ENCODE measurements at places on chromosomes 6 and 20.
A peak's percentile ranks its signal among the peaks of the same experiment; 100 is the strongest.

DNA sequence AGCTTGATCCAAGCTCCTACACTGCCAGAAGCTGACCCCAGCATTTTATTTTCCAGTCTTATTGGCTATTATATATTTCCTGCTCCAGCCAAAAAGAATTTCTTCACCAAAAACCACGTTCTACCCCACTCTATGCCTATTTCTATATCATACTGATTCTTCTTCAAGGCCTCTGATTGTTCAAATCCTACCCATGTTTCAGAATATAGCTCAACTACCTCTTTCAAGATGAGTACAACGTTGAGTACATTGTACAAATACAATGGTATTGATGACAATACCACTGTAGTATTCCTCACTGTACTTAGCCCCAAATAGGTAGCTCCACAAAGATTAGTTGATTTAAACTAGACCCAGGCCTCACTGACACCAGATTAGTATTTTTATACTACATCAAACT lies 31.0 kb downstream of the ASCC3 start:
- DNase-seq: no peak
- H3K4me3 ChIP-seq: no peak overlapping the region
- no peaks in the 10 kb centered on the region for H3K36me3 ChIP-seq
- no peaks in the 10 kb centered on the region for H3K4me1 ChIP-seq
- H3K27me3 ChIP-seq: no peaks in the 10 kb centered on the region

DNA sequence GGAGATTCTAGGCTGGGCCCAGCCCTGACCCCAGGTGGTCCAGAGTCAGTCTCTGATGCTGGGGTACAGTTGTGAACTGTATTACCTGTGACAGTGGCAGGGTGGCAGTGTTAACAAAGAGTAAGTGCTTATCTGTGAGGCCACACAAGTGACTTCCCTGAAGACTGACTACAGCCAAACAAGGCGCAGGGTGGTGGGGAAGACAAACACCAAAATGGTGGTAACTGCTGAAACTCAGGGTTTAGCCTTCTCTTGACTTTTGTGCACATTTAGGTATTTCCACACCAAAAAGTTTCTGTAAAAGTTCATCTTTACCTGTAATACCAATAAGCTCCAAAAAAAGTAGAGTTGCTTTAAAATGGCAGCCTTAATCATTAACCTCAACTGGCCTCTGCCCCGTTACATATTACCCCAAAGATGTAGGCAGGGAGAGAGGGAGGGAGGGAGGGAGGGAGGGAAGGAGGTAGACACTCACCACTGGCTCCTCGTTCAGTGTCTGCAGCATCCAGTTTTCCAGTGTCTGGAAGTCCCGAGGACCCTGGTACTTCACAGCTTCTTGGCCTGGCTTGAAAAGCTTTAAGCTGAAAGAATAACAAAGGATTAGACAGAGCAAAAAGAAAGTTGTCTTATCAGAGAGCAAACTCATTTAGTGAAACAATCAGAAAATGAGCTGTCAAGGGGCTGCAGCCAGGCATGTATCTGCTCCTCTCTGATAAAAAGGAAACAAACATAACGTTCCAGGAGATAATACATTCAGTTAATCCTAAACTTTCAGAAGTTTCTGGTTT lies 11.3 kb downstream of the TXNDC5 start:
- H3K27me3 ChIP-seq: no peaks in the 10 kb centered on the region
- peaks cover 21% of the 10 kb centered on the region for H3K4me1 ChIP-seq
- no peak overlapping the region for H3K4me3 ChIP-seq

DNA sequence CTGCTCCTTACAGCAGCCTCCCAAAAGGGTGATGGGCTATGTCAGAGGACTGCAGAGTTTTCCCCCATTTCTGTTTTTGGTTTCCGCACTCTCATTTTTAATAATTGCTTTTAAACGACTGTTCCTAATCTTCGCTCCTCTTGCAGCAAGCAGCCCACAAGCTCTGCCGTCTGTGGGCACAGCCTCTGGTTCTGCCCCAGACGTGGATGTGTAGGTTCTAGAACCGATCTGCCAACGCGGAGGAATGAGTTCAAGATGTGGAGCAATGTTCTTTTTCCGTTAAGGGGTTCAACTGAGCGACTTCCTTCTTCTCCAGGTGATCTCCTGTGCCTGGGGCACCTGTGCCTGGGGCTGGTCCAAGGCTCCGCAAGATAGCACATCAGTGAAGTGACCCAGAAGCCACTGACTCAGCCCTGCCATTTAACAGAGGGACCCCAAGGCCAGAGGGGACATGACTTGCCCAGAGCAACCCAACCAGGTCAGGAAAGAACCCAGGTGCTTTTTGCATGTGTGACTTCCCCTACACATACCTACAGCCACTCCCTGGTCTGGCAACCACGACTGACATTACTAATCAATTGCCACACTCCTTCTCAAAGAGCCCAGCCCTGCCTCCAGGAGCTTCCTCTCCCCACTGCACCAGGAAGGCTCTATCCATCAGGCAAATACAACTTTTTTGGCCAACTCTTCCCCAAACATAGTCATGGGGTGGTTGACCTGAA lies 22.7 kb downstream of the PMEPA1 start:
- no peak for DNase-seq
- peaks cover 13% of the 10 kb centered on the region for H3K4me1 ChIP-seq
- no peak overlapping the region for H3K4me3 ChIP-seq
- H3K27ac ChIP-seq: no peak overlapping the region
- no peaks in the 10 kb centered on the region for H3K27me3 ChIP-seq

- no peaks in the 10 kb centered on the region for H3K27me3 ChIP-seq
- H3K27ac ChIP-seq: peak overlapping the region; percentile 48
- peak overlapping the region; percentile 53 for H3K4me3 ChIP-seq
These were observed 11.7 kb upstream of the HCK start for GRCh38 chr20:32040142-32040953.

- no peak for DNase-seq
- no peak overlapping the region for H3K27ac ChIP-seq
- H3K4me1 ChIP-seq: no peaks in the 10 kb centered on the region
- H3K4me3 ChIP-seq: no peak overlapping the region
- no peaks in the 10 kb centered on the region for H3K36me3 ChIP-seq
These were observed 431.9 kb upstream of the SULF2 start for GRCh38 chr20:48217190-48217589.

DNA sequence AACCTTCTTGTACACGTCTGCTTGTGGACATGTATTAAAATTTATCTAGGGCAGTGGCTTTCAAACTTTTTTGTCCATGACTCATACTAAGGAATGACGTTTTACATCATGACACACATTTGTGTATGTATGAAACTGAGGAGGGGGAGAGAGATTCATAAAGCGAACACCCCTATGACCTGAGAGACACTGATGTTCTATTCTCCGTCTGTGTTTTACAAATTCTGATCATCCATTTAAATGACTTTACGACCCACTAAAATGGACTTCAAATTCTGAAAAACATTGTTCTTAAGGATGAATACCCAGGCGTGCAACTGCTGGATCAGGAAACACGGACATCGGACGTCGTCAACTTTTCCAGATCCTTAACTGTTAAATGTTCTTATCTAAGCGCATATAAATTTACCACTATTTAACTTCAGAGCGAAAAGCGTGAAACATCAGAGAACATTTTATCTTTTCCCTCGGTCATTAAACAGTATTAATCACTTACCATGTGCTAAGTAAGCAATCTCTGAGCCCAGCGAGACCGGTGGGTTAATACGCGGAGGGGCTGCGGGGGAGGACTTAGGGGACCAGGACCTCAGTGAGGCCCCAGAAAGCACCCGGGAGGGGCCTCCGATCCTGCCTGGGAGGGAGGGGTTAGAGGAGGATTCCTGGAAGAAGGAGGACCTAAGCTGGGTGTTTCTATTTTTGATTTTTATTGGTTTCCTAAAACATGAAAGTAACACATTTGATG lies 1.2 kb downstream of the PLAGL1 start:
- H3K4me1 ChIP-seq: no peaks in the 10 kb centered on the region
- peak overlapping the region; percentile 57 for H3K4me3 ChIP-seq
- H3K36me3 ChIP-seq: no peaks in the 10 kb centered on the region
- H3K27ac ChIP-seq: no peak overlapping the region
- DNase-seq: no peak

DNA sequence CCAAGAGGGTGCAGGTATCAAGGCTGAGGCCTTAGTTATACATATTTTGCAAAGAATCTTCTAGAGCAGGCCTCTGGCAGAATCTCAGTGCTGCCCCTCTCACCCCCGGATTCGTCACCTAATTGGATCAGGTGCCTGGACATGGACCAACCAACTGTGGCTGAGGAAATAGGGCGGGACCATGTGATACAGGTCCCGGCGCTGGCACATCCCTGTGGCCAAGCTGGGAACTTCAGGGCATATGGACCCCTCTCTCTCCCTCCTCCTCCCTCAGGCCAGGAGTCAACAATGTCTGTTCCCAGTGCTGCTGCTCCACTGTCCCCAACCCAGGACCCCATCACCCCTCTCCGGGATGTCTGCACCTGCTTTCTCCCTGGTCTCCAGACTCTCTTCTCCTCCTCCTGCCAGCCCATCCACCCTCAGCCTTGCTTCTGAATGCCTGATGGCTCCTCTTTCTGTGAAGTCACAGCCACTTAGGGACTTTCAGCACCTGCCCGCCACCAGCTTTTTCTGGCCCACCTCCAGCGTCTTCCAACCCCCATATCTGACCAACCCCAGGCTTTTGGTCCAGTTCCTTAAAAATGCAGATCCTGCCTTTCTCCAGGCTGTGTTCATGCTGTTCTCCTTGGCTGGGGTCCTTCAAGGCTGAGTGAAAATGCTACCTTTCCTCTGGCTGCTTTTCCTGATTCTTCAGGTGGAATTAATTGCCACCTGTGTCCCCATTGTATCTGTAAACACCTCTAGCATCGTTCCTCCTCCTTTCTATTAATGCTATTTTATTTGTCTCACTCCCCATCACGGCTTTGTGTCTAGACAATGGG lies 19.0 kb upstream of the MLN start:
- H3K27me3 ChIP-seq: no peaks in the 10 kb centered on the region
- no peak overlapping the region for H3K27ac ChIP-seq
- H3K36me3 ChIP-seq: no peaks in the 10 kb centered on the region
- H3K4me3 ChIP-seq: no peak overlapping the region
- DNase-seq: no peak
- no peaks in the 10 kb centered on the region for H3K4me1 ChIP-seq

DNA sequence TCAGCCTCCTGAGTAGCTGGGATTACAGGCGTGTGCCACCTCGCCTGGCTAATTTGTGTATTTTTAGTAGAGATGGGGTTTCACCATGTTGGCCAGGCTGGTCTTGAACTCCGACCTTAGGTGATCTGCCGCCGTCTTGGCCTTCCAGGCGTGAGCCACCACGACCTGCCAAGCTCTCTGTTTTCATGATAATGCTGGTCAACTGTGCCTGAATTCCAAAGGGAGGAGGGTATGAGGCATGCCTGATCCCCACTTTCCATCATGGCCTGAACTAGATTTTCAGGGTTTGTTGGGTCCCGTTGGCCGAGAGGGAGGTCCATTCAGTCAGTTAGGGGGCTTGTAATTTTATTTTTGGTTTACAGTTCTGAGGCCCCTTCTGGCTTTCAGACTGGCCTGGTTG lies 28.0 kb upstream of the ANGPT4 start:
- peaks cover 2% of the 10 kb centered on the region for H3K27me3 ChIP-seq
- no peaks in the 10 kb centered on the region for H3K4me1 ChIP-seq
- H3K36me3 ChIP-seq: no peaks in the 10 kb centered on the region
- DNase-seq: no peak
- H3K4me3 ChIP-seq: no peak overlapping the region

DNA sequence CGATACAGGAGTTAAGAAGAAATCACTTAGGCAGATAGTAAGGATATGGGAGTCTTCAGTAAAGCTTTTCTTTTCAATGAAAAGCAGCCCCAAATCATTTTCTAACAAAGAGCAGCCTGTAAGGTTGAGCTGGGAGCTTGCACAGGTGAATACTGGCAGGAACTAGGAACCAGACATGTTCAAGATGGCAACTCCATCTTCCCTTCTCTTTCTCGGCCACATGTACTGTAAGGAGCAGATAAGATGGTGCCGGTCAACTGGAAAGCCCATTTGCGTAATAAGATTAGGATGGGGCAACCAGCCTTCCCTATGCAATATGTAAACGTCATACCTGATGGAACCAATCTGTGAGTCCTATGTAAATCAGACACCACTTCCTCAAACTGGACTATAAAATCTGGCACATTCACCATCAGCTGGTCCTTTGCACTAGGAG lies 46.2 kb upstream of the RNGTT start:
- no peaks in the 10 kb centered on the region for H3K4me1 ChIP-seq
- no peaks in the 10 kb centered on the region for H3K27me3 ChIP-seq
- no peak for DNase-seq
- H3K36me3 ChIP-seq: no peaks in the 10 kb centered on the region
- no peak overlapping the region for H3K4me3 ChIP-seq

DNA sequence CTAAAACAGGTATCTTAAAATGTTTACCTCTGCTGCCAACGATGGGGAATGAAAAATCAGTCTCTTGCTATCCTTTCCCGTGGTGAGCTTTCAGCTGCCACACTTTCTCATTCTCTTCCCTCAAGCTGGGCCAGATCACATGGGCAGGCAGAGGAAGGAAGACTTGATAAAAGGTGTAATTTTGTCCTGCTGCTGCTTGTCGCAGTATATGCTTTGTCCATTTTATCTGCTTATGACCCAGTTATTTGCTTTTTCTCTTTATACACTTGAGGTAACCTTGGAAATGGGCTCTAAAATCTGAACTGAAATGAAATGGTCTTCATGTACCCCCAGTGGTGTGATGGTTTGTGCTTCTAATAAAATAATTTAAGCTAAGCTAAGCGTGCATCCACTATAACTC lies 695.9 kb upstream of the FLRT3 start:
- H3K36me3 ChIP-seq: no peaks in the 10 kb centered on the region
- H3K4me1 ChIP-seq: no peaks in the 10 kb centered on the region
- H3K4me3 ChIP-seq: no peak overlapping the region
- no peak overlapping the region for H3K27ac ChIP-seq
- DNase-seq: no peak

DNA sequence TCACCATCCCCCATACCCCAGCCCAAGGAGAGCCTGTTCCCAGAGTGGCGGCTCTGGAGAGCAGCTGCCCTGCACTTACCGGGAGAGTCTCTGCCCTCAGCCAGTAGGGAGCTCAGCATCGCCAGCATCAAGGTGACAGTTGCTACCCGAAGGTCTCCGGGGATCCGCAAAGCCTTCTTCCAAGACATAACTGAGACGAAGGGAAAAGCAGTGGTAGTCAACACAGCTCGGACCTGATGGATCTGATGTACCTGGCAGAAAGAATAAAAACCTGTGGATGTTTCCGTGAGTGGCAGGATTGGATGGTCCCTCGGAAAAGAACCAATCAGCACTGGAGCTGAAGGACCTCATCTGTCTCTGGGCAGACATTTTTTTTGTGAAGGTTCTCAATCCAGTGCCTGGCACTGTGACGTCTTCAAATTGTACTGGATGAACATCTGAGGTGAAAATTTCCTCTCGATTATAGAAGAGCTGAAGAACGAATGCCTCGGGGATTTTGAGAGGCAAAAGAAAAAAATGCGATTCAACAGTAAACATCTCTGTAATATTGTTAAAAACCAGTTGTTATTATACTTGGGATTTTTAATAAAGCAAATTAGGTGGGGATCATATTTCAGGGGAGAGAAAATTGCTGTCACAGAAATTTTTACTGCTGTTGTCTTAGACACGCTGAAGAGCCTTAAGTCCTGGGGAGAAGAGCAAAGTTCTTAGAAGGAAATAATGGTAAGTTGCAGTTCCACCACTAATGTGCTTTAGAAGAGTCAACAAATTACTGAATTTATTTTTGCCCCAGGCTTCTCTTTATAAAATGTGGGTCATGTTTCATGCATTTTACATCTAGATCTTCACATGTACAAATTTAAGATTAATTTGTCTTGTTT lies at the start of gene HLA-DQB1:
Gene HLA-DQB1 (minus strand): TSS at position 238 of the 881 bp plus-strand sequence. CDS start 50 bp downstream, at position 188.
- peaks cover 22% of the 10 kb centered on the region for H3K4me1 ChIP-seq
- no peaks in the 10 kb centered on the region for H3K27me3 ChIP-seq
- peak within 1 kb of the TSS; percentile 55 for H3K4me3 ChIP-seq
- H3K36me3 ChIP-seq: no peaks in the 10 kb centered on the region
- peak within 1 kb of the TSS; percentile 92 for H3K27ac ChIP-seq

GRCh38 chr6:163962627-163963117 lies 548.2 kb downstream of the QKI start:
- H3K27me3 ChIP-seq: no peaks in the 10 kb centered on the region
- H3K27ac ChIP-seq: no peak overlapping the region
- H3K4me3 ChIP-seq: no peak overlapping the region
- DNase-seq: no peak

Data from GM12878 (cell line).